ENCODE measurements at places on chromosomes 12 and 14.

GRCh38 chr12:42776396-42776795 is 186.8 kb upstream of the PRICKLE1 start:
- DNase-seq, result no peak

GRCh38 chr12:22416801-22417200 is 82.3 kb upstream of the ST8SIA1 start:
- no peak for DNase-seq

DNA sequence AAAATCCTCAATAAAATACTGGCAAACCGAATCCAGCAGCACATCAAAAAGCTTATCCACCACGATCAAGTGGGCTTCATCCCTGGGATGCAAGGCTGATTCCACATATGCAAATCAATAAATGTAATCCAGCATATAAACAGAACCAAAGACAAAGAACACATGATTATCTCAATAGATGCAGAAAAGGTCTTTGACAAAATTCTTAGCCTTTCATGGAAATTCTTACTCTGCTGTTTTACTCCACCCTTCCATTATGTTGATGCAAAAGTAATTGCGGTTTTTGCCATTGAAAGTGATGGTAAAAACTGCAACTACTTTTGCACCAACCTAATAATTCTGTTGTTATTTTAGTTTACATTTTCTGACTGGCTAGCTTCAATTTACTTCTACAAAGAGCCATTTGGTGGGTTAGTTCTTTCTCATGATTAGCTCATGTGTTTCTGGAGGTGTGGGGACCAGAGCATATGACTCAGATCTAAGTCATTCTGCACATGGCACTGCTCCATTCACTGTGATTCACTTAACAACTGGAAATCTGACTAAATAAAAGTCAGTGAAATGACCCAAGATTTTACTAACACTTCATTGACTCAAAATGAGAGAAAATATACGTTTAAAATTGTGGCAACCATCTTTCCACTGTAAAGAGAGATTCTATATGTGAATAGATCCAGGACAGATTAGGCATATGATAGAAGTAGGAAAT is 99.9 kb downstream of the TMTC3 start:
- no peak for DNase-seq

- DNase-seq, result no peak
Measured at GRCh38 chr12:32083489-32083888, 23.2 kb upstream of the BICD1 start.

DNA sequence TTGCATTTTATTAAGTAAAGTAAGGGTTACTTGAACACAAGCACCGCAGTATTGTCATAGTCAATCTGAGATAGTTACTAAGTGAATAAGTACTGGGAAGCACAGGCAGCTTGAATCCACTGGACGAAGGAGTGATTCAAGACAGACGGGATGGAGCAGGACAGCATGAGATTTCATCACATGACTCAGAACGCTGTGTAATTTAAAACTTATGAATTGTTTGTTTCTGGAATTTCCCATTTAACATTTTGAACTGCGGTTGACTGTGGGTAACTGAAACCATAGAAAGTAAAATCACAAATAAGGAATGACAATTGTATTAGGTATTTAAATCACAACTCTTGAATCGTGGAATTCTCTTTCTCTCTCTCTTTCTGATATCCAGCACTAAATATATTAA is 1630.4 kb upstream of the SEL1L start:
- no peak for DNase-seq

DNA sequence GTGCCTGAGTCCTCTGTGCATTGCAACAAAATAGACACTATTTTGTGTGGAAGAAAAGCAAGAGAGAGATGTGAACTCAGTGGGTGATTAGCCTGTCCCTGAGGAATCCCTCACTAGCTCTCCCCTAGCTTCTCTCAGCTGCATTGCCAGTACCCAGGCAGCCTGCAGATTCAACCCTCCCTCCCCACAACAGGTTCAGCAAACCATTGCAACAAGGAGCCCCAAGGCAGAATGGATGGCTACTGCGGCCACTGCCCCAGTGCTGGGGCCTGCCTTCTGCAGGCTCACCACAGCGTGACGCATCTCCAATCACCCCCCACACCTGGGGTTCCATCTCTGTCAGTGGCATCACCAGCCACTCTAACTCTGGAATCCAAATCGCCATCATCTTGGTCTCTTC is 2.3 kb downstream of the CRACR2A start:
- DNase-seq, result no peak

DNA sequence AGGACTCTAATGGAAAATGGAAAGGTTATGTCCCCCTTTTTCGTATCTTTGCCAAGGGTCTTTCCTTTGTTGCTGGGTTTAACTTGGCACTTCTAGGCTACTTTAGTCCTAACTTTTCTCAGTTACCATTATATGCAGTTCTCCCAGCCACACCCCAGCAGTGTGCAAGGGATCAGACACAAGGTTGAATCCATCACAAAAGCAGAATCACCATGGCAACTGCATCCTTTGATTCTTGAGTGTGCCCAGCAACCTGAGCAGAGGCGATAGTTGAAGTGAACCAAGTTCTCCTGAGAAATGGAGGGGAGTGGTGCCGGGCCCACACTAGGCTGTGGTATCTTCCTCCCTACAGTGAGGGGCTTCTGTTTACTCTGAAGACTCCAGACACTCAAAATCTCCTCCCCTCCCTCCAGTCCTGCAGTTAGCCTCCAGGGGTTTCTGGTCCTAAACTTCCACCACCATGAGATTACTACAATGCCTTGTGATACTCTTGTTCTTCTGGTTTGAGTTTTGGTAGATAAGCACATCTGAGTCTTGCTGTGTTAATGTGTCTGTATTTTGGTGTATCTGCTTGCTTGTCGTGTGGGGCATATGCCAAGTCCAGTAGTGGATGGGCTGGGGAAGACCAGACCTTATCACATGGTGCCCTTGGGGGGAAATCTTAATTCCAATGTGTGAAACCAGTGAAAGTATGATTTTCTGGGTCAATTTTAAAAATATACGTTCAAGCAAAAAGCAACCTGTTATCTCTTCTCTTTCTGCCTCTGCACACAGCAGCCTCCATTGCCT is 183.9 kb downstream of the CACNA1C start:
- no peak for DNase-seq

DNA sequence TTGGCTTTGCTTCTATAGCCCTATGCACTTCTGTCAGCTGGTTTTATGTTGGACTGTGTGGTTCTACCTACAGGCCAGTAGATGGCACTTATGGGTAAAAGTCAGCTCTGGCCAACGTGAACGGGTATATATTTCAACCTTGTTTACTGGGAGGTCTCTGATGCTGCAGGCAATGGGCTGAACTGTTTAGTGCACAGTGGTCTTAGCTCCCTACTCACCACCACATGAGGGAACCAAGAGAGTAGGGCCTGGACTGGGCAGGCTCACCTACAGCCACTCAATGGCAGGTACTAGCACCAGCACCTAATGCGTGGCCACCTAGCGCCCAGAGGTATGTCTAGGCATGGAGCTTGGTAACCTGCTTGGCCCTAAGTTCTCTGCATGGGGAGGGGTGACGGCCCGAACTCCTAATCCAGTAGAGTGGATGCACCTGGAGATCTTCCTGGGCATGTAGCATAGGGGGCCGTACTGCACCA is 481.8 kb downstream of the TMEM117 start:
- DNase-seq, result peak; percentile 12

GRCh38 chr12:53205747-53206419 is 1.2 kb downstream of the ITGB7 start:
- DNase-seq, result peak; percentile 69

DNA sequence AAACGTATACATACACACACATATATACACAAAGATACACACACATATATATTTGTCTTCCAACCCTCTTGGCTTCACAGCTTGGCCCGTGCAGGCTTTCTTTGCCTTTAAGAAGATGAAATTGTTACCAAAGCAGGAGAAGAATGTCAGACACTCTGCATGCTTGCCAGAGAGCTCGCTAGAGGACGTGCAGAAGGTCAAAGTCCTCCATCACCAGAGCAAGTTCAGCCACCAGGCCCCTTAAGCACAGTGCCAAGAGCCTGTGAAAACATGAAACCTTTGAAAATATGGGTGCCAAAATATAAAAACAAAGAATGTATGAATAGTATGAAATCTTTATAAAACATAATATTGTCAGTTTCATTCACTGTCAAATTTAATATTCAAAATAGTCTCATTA is 14.9 kb upstream of the MCRS1 start:
- no peak for DNase-seq

DNA sequence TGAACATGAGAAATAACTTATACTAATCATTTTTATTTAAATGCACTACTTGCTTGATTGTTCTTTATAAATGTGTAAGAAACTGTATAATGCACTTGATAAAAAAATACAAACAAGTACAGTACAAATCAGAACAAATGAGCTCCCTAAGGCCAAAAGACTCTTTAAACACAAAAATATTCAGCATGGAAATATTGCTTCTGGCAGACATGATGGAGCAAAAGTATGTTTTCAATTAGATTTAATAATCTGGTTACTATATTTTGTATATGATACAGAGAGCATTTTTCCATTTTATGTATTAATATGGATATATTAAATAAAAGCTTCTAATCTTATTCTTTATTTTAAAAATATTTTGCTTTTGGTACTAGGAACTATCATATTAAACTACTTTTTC is 800.2 kb upstream of the LRFN5 start:
- DNase-seq, result no peak

DNA sequence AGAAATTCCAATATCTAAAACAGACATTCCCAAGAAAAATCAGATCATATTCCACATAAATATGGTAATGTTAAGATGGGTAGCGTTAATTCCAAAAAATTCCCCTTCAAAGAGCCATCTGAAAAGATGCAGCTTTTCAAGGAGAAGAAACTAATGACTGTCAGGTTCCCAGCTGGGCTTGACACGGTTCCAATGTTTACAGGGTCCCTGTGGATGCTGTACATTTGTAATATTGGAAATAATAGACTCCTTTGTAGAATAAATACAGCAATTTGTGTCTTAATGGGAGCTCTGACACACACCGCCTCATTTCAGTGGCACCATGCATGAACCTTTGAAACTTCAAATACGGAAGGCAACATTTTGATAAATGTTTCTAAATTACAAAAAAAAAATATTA is 140.6 kb downstream of the ITPR2 start:
- DNase-seq, result no peak

DNA sequence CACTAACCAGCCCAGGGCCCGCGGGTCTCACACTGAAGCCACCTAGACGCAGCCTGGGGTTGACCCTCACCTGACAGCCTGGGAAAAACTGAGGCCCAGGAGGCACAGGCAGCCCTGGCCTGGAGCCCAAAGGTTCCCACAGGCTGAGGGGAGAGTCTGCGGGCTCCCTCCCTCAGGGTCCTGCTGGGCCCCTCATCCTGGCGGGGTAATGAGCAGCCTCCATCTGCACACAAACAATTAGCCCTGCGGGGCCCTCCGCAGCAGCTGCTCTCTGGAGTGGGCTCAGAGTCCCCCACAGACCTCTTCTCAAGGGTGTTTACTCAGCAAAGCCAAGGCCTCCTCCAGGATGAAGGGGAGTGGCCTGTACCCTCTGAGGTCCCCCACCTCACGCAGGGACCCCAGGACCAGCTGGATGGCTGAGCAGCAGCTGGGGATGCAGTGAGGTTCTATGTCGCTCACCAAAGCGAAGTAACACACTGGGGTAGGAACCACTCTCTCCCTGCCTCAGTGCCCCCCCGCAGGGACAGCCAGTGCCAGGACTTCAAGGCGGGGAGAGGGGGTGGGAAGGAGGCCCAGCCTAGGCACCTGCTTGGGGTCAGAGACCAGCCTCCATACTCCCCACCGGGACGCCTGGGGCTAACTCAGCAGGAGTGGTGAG is 7.3 kb downstream of the AKT1 start:
- DNase-seq, result no peak

DNA sequence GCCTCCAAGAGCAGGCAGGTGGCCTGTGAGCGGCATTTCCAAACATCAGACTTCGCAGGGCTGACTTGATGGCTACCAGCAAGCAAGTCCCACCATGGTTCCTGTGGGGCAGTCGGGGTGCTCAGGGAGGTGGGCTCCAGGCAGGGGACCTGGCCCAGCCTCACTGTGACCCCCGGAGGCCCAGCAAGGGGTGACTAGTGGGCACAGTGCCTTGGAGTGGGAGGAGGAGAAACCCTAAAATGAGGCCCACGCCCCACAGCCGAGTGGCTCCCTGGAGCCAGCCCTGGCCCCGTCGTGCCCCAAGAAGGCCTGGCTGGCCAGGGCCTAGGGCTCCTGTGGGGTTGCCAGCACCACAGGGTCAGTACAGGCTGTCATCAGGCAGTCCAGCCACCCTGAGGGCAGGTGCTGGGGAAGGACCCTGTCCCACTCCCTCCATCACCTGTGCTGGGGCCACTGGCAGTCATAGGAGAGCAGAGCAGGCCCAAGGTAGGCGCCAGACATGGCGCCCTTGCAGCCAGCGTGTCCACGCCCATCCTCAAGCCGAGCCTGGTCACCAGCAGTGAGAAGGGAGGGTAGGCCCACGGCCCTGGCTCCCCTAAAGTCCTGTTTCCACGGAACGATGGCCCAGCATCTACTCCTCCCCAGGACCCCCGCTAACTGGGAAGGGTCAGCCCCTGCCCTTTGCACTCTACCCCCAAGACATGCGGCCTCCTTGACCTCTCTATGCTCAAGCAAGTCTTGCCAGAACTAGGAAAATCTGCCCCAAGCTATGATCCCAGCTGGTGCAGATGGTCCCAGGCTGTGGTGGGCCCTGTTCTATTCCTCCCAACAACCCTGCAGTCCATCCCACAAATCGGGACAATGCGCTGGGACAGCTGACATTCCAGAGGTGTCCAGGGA is 144.2 kb upstream of the C14orf180 start:
- no peak for DNase-seq

- no peak for DNase-seq
Measured at GRCh38 chr14:75960231-75960630, 21.6 kb downstream of the TGFB3 start.

DNA sequence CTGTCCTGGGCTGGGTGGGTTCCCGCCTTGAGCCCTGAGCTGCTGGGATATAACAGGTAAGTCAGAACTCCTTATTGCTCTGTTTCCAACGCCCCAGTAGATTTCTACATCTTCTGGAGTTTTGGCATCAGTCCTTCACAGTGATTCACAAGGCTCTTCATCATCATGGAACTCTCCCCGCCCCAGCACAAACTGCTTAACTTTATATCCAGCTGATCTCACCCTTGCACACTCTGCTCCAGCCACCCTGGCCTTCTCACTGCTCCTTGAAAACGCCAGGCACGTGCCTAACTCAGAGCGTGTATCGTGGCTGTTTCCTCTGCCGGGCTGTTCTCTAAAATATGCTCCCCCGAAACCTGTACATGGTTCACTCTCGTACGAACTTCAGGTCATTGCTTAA is 264.9 kb downstream of the NOVA1 start:
- no peak for DNase-seq

DNA sequence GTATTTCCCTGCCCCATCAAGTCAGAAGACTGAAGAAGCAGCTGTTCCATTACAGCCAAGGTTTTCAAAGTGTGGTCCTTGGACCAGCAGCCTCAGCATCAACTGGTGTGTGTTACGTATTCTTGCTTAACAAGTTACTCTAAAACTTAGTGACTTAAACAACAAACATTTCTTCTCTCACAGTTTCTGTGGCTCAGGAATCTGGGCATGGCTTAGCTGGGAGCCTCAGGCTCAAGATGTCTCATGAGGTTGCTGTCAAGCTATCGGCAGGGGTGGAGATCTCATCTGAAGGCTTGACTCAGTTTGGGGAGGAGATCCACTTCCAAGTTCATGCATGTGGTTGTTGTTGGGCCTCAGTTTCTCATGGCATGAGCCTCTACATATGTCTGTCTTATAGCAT is 174.5 kb downstream of the KTN1 start:
- DNase-seq, result no peak

GRCh38 chr14:26281280-26281998 is 316.4 kb downstream of the NOVA1 start:
- DNase-seq, result no peak

- no peak for DNase-seq
Measured at GRCh38 chr12:54624315-54625279, 10.1 kb downstream of the LACRT start.

Data from CD8-positive, alpha-beta T cell (primary cell).